Activated CD8-positive, alpha-beta memory T cell treated with anti-CD3 and anti-CD28 coated beads for 24 hours (primary cell): ENCODE measurements at places on chromosomes 6 and 20.
A peak's percentile ranks its signal among the peaks of the same experiment; 100 is the strongest.

DNA sequence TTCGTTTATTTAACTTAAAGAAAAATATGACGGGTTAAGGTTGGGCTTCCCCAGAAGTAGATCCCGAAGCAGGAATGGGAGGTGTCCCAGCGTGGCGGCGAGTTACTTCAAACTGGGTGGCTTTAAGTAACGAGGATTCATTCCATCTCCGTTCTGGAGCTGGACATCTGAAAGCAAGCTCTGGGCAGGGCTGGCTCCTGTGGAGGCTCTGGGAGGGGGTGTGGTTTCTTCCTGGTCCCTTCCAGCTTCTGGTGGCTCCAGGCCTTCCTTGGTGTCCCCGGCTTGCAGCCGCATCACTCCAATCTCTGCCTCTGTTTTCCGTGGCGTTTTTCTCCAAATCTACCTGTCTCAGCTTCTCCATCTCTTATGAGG, 47.3 kb upstream of the BHLHE23 start:
- DNase-seq, result no peak

GRCh38 chr20:43901296-43901695, 13.4 kb upstream of the TOX2 start:
- DNase-seq, result no peak

DNA sequence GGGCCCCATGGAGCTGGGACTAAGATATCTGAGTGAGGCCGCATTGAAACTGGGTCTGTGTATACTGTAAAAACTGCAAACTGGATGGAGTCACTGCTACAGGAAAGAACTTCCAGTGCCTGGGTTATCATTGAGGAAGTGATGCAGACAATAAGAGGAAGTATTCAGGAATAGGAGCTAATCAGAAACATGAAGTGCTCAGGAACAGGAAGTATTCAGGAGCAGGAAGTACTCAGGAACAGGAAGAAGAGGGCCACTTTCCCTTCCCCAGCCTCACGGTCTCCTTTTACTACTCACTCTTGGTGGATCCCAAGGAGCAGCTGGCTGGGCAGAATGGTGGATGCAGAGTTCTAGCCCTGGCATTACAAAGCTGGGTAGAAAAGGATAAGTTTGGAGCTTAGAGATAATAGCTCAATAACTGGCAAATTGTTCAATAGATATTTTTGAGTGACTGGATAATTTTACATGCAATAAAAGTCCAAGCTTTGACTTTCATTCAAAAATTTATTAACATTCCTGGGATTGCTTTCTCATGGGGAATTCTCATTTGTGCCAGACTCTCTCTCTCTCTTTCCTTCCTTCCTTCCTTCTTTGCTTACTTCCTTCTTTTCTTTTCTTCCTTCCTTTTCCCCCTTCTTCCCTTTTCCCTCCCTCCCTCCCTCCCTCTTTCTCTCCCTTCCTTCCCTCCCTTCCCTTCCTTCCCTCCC, 82.2 kb upstream of the PAX1 start:
- DNase-seq, result no peak

DNA sequence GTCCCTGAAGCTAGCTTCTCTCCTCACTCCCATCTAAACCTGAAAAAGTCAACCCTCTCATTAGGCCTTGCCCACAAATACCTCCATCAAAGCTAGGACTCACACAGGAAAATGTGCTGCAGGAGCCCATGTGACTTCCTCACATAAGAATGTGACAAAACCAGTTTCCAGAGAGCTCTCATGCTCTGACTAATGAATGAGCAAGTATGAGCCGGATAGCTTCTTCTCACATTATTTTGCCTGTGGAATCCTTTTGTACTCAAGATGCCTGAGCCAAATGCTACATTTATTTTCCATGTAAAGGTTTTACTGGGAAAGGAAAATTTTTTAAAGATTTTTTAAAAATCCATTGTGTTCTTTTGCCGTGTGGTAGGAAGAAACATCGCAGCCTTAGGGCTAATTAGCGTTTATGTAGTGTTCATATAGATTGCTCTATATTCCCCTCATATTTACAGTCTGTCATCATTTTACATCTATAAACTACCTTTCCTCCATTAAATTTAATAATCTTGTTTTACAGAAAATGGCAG, 68.6 kb upstream of the CCN6 start:
- DNase-seq, result peak; percentile 62

- DNase-seq, result no peak
Observed at GRCh38 chr6:42099340-42100028, 42.9 kb downstream of the C6orf132 start.
